Fibroblast of skin of scalp (primary cell): ENCODE measurements at places on chromosomes 3 and 15.

DNA sequence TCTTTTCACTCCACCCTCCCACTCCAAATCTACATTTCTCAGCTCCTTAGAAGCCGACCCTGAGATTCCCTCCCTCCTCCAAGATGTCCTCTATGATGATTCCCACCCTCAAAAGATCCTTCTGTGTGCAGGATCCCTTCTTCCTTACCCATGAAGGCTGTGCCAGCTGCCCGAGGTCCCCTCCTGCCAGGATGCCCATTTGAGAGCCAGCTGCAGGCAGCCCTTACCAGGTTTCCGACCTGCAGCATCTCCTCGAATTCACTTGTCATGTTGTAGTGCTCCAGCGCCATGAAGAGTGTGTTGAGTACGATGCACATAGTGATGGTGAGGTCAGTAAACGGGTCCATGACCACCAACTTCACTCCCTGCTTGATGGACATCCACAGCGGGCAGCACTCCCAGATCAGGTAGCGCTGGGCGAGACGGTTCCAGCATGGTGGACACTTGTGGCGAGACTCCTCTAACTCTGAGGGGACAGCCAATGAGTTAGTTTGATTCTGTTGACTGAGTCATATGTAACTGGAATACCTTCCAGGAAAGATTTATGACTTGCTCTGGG is 51.9 kb downstream of the SCN5A start:
- DNase-seq, result no peak

DNA sequence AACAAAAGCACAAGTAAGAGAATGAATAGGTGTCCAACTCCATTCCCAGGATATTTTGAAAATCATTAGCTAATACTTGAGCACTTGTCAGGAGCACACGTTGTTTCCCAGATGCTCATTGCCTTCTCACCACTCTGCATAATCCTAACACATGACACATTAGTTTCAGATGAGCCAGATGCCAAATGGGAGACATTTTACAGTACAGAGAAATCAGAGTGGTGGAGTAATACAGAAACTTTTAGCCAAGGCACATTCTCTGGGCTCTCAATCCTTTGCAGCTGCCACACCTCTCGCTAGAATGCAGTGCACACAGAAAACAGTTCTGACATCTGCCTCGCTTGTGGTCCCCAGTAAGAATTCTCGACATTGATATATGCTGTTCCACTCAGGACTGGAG is 76.6 kb downstream of the P3H2 start:
- DNase-seq, result peak; percentile 41

GRCh38 chr3:44511238-44511566 is 33.7 kb upstream of the ZNF445 start:
- DNase-seq, result no peak

DNA sequence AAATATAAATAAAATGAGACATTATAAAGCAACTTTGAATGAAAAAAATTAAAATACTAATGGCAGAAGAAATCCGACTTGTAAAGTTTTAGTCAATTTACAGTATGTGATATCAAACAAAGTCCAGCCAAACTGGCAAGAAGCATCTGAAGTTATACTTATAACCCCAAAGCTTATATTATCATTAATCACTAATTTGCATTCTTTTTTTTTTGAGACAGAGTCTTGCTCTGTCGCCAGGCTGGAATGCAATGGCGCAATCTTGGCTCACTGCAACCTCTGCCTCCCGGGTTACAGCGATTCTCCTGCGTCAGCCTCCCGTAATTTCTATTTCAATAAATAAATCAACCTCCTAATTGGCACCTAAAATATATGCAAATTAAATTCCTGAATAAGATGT is 80.1 kb downstream of the AQR start:
- DNase-seq, result peak; percentile 20

GRCh38 chr3:146403792-146404191 is 65.6 kb downstream of the PLSCR2 start:
- DNase-seq, result no peak

DNA sequence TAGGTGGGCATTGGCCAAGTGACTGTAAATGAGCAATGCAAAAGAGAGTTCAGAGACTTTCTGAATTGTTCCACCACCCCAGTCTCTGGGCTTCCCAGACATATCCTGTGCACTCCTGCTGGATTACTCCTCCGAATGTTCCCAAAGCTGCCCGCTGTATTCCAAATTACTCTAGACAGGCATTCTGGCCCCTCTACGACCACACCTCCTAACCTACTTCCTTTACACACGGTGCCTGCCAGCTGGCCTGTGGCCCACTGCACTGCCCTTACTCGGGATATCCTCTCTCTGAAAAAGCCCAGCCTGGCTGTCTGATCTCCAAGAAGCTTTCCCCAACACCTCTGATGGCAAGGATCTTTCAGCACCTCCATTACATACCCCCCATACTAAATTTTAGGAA is 66.6 kb downstream of the DUT start:
- no peak for DNase-seq

GRCh38 chr3:4838621-4839022 is 140.6 kb upstream of the BHLHE40 start:
- DNase-seq, result no peak

GRCh38 chr15:41695750-41696436 is 35.7 kb downstream of the MGA start:
- DNase-seq, result peak; percentile 38

GRCh38 chr3:1207904-1208303 is 115.1 kb downstream of the CNTN6 start:
- DNase-seq, result peak; percentile 27

GRCh38 chr3:107752202-107752990 is 229.6 kb downstream of the BBX start:
- peak; percentile 26 for DNase-seq

DNA sequence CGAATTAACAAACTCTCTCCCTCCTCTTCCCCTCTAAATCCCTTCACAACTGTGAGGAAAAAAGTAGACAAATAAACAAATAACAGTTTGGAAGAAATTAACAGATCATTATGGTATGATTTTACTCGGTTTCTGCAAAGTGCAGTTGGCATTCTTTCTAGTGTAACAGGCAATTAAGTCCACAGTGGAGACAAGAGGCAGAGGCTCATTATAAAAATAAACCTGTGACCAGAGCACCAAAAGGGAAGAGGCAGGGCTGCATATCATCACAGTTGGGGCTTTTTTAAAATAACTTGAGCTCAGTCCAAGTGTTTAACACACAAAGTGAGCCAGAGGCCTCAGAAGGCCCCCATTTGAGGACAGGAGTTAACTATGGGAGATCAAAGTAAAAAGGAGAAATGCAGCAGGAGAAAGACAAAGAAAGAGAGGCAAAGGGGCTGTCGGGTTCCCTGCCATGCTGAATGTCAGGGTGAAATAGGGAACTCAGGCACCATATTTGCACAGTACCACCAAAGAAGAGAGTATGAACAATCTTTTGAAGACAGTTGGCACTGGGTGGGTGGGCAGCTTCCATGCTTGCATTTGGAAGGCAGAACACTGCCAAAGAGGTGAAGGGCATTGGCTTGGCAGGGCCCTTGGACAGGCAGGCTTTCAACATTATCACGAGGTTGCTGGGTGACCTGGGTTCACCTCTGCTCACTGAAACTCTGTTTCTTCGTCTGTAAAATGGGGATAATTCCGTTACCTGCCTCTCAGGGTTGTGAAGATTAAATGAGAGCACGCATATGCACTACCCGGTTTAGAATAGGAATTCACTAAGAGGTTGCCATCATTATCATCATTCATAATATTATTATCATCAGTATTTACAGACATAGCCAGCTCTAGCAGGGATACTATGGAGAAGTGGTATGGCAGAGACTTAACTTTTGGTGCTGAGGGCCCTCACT is 134.5 kb downstream of the MEX3B start:
- DNase-seq, result no peak

DNA sequence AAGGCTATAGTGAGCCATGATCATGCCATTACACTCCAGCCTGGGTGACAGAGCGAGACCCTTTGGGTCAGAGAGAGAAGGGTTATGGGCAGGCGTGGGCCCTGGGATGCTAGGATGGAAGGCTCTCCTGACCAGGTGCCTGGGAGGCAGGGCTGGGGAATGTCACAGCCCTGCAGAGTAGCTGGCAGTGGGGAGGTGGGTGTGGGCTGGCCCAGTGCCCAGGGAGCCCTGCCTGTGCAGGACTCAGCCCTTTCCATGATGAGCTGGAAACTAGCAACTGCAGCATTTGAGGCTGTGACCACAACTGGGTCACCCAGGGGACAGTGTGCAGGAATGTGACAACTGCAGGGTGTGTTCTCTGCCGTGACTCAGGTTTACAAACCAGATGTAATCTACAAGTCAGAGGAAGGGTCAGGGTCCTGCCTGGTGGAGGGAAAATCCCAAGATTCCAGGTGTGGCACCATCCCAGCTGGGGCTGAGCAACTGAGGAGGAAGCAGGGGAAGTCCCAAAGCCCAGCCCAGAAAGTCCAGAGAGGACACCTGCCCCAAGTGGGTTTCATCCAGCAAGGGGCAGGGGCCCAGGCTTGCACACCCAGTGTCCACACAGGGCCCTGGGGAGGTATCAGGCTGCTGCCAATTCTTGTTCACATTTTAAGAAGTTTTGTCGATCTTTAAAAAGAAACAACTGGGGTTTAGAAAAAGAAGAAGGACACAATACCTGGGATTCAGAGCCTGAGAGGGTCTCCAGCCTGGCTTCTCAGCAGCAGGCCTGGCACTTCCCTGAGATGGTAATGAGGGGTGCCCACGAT is 45.5 kb downstream of the SLC28A1 start:
- DNase-seq, result peak; percentile 64

DNA sequence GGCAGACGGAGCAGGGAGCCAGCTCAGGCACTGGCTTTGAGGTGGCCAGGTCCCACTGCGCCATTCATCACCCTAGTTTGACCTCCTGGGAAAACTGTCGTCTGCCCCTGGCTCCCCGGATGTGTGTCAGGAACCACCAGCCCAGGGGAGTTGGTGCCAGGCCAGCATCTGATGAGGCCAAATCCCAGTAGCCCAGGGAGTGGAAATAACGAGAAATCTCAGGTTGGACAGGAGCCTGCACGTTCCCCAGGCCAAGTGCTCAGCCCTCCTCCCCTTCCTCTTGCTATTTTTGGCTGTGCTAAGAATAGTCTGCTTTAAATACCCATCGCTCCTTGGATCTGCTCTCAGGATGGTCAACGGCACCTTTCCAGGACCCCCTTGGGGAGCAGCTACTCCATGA is 93.1 kb upstream of the RPL32 start:
- DNase-seq, result no peak

DNA sequence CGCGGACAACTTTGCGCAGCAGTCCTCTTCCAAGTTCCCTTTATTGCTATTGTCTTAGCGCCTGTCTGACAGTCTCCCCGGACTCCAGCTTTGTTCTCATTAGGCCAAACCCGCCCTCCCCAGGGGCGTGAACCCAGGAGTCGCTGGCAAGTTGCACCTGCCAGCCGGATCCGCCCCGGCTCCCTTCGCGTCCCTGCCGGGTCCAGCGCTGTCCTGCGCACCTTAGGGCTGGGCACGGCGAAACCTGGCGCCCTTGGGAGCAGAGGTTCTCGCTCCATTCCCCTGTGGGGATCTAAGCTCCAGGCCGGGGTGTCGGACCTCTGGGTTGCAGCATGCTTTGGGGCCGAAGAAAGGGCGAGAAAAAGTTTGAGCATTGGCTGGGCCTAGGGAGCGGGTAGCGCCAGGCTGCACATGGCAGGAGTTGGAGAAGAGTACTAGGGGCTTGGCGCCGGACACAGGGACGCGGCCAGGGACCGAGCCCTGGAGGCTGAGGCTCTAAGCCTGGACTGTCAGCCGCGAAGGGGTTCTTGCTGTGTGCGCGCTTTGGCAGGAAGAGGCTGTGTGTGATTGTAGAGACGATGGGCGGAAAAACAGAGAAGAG is 335.1 kb upstream of the THRB start:
- peak; percentile 11 for DNase-seq

DNA sequence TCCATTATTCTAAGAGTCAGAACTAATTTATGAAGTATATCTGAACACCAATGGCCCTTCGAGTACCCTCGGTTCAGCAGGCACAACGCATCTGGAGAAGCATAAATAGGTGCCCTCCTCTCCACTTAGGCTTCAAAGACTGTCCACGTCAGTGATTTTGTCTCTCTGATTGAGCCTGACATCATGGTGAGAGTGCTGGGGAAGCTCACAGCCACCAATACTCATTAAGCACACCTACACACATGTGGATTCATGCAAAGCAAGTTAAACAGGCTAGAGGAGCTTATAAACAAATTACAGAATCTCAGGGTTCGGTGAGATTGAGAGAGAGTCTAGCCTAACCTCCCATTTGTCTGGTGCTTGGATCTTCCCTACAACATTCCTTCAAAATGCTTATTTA is 3.6 kb downstream of the CLDN1 start:
- no peak for DNase-seq

GRCh38 chr3:61684386-61684785 is 123.0 kb downstream of the PTPRG start:
- DNase-seq, result no peak

DNA sequence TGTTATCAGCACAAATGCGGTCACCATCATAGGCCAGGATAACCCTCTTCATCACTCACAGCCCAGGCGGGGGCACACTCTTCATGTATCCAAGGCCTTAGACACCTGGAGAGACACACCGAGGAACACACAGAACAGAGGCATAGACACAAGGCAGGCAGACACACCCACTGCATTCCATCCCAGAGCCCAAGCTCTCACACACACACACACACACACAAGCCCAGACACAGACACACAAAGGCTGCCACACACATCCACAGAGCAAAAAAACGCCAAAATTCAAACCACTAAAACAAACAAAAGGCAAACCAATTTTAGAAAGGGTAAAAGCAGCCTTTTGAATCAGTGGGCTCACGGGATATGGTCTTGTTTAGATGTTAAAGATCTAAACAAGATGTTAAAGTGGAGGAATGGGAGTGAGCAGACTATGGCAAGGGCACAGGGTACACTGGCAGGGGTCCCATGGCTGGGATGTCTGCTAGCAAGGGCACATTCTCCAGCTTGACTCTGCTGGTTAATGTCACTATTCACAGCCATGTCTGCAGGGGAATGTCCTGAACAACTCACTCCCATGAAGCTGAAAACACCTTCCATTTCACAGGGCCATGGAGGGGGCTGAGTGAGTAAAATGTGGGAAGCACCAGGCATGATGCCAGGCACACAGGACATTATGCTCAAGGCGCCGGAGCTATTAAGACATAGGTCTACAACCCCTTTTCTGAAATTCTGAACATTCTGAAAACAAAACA is 14.9 kb upstream of the CRABP1 start:
- DNase-seq, result peak; percentile 71

DNA sequence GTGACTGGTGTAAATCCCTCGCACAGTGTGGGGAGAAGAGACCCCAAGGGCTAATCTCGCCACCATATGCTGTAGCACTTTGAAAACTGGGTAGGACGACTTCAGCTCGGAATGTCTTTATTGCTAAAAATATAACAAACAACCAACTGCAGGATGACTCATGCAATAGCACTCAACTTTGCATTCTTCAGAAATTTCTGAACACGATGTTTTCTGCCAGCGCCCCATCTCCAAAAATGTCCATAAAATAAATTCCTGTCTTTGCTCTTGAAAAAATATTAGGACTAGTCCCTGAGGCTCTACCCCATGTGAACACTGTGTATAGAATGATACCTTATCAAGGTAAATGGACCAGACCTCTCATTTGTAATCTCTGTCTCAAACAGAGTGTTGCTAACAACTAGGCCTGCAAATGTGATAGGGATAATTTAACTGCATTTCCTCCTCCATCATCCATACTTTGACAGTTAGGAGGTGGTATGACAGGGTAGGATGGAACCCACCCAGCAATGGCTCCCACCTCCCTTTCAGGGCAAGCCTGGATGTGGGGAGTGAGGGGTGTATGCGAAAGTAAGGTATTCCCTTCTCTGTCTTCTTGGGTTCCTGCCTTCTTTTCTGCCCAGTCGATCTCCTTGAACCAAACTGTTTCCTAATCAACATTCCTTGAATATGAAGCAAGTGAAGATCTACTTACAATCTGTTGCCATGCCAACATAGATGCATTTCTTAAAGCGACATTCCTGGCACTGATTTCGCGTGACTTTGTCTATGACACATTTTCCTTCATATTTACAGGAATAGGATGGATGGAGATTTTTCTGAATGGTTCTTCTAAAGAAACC is 201.1 kb downstream of the NR1D2 start:
- peak; percentile 97 for DNase-seq
